Lower leg skin (tissue), 4 donors: ENCODE measurements at places on chromosomes 3 and 15.

GRCh38 chr3:46695177-46695961, 1.9 kb upstream of the ALS2CL start:
- DNase-seq = peak; percentile 72

- DNase-seq = no peak
These were observed 30.9 kb downstream of the FRMD4B start for GRCh38 chr3:69354948-69355347.

GRCh38 chr3:52253314-52254304, 8.1 kb downstream of the PPM1M start:
- no peak for DNase-seq

DNA sequence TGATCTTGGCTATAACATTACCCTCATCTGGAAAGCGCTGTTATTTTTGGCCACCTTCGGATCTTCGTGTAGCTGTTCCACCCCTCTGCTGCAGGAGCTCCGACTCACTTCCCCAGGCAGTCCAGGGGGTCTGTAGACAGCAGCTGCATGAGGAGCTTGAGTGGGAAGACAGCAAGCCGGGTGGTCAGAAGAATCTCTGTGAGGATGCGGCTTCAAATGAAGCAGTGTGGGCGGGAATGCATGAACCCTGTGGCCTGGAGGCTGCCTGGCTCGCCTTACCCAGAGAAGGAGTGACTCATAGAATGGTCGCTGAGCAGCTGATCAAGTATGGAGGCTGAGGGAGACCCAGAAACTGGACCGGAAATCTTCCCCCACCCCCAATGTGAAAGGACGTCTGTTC, 45.2 kb upstream of the NR2F2 start:
- no peak for DNase-seq

DNA sequence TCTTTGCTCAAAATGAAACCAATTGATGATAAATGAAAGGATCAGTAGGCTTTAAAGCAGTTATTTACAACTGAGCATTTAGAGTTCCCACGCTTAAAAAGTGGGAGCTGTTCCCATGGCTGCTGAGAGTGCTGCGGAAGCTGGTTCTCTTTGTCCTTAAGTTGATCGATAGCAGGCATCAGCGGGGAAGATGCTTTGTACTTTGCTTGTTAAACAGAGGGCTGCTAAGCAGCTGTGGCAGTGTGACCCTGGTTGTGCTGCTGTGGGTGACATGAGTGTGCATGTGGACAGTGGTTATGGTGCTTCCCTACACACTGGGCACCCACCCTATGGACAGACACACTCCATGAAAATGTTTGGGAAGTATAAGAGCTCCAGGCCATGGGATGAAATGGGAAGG, 96.3 kb downstream of the PTPRG start:
- no peak for DNase-seq

GRCh38 chr3:141308588-141309218, 59.6 kb upstream of the ZBTB38 start:
- no peak for DNase-seq
